ENCODE measurements at places on chromosomes 1 and 21.

DNA sequence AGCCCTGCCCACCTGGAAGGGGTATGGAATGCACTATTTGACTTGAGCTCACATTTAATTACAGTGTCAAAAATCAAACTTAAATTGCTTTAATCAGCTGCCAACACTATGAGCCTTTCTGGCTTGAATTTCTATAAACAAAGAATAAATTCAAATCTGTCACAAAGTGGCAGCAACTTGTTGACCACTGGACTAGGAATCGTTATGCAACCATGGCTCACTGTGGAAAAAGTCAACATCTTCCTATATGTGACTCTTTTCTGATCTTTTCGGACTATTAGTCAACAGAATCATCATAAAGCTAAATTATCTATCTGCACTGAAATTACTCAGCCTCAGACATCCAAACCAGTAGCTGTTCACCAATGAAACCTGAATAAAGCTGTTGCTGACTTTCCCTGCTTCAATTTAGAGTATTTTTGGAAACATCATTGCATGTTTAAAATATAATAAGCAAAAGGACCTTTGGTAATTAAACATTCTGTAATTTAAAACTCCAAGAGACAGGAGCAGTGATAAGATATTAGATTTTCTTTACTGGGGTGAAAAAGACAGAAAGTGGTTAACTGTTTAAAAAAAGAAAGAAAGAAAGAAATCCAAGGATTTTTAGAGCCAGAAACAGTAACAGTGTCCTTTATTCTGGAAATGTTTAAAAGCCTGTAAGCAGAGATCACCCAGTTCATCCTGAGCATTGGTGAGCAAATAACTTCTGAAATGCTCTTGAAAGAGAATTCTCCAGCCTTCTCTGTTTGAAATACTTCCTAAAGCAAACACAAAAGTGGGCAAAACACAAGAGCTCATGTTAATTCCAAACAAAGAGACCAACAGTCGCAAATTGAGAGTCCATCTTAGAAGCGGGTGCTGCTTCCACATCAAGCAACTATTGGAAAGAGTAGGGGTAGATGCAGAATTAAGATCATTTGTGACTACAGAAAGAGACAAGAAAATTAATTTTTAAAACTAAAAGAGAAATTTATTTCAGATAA, 26.2 kb upstream of the ERG start:
- no peak for DNase-seq

DNA sequence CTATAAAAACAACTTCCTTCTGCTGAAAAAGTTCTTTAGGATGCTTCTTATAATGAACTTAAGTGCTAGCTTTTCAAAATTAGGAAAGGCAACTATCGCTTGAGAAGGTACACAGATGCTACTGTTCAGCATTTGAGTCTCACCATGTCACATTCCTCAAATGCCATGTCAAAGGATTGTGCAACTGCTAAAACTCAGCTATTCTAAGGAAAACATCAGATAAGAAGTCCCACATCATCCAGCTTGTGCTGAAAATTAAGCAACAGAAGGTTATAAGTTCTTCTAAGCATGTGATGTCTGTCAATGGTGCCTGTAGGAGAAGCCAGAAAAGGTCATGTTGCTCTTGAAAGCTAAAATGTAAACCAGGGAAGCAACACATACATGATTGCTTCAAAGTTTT, 36.5 kb downstream of the MCOLN2 start:
- no peak for DNase-seq

- DNase-seq: no peak
Observed at GRCh38 chr1:206682111-206682510, 2.6 kb upstream of the MAPKAPK2 start.

GRCh38 chr1:100413035-100413434, 60.7 kb downstream of the CDC14A start:
- no peak for DNase-seq

DNA sequence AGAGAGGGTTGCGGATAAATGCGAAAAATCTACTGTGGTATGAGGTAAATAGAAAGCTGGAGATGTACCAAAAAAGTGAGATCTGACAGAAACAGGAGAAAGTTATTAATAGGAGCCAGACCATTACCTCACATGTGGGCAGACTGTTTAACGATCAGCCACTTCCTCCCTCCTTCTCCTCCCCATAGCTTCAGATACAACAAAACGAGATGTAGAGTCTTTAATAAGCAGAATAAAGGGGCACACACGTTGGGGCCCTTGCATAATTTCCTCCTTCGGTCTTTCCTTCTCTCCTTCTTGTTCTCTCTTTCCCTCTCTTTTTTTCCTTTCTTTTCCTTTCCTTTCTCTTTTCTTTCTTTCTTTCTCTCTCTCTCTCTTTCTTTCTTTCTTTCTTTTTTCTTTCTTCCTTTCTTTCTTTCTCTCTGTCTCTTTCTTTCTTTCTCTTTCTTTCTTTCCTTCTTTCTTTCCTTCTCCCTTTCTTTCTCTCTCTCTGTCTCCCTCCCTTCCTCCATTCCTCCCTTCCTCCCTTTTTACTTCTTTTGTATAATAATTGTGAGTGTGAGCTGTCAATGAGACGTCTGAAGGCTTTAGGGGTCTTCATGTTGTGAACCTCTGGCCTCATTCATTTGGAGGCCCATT, 242.1 kb downstream of the GRIK1 start:
- DNase-seq: no peak
